Ureter (tissue), 1 donor: ENCODE measurements at places on chromosomes 12 and 14. TPM values are rescaled to one million over a fixed set of nuclear protein-coding genes. Genes with fewer than 3 reads are reported as not detected.

RNASE3 gene
- not detected for total RNA-seq

DNA sequence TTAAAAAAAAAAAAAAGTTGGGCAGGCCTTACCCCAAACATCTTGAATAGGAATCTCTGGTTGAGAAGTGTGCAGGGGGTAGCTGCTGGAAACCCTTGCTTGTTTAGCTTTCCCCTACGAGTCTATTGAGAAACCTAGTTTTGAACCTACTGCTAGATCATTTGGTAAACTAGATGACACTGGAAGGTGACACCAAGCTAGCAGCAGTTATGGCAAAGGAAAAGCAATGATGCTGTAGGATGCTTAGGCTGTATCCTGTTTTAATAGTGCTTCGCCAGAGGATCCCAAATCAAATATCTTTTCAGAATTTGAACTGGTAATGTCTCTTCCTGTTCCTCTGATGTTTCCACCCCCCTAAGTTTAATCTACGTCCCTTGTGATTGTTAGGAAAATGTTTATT is 5.5 kb upstream of the PCED1B start:
- DNase-seq, result no peak

- DNase-seq, result no peak
These were observed 11.6 kb upstream of the SRSF9 start for GRCh38 chr12:120481022-120481767.

BIN2 gene
- total RNA-seq, result 5.0 TPM
